Activated naive CD8-positive, alpha-beta T cell treated with anti-CD3 and anti-CD28 coated beads, Interleukin-2, amount 50 U/mL, for 24 hours (primary cell): ENCODE measurements at places on chromosomes 3 and 15.

DNA sequence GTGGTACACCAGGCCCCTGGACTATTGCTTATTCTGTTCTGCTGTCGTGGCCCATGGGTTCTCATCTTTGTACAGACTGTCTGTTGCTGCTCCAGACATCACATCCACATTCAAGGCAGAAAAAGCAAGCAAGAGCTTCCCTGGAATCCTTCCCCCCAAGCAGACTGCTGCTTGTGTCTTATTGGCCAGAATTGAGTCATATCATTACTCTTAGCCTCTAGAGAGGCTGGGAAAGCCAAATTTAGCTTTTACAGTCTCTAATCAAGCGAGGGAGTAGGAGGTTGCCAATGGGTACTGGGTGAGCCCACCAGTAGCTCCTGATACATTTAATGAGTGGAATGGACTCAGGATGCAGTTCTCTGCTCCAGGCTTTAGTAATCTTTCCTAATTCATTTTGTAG lies 39.4 kb downstream of the RAB6B start:
- no peak for DNase-seq
- H3K4me3 ChIP-seq, result no peak overlapping the region
- no peaks in the 10 kb centered on the region for H3K36me3 ChIP-seq
- peaks cover 10% of the 10 kb centered on the region for H3K4me1 ChIP-seq

- no peak for DNase-seq
- no peak overlapping the region for H3K4me3 ChIP-seq
- H3K36me3 ChIP-seq, result peaks cover 4% of the 10 kb centered on the region
- H3K27me3 ChIP-seq, result no peaks in the 10 kb centered on the region
- H3K27ac ChIP-seq, result no peak overlapping the region
Observed at GRCh38 chr15:99331381-99331780, 80.1 kb downstream of the LRRC28 start.

DNA sequence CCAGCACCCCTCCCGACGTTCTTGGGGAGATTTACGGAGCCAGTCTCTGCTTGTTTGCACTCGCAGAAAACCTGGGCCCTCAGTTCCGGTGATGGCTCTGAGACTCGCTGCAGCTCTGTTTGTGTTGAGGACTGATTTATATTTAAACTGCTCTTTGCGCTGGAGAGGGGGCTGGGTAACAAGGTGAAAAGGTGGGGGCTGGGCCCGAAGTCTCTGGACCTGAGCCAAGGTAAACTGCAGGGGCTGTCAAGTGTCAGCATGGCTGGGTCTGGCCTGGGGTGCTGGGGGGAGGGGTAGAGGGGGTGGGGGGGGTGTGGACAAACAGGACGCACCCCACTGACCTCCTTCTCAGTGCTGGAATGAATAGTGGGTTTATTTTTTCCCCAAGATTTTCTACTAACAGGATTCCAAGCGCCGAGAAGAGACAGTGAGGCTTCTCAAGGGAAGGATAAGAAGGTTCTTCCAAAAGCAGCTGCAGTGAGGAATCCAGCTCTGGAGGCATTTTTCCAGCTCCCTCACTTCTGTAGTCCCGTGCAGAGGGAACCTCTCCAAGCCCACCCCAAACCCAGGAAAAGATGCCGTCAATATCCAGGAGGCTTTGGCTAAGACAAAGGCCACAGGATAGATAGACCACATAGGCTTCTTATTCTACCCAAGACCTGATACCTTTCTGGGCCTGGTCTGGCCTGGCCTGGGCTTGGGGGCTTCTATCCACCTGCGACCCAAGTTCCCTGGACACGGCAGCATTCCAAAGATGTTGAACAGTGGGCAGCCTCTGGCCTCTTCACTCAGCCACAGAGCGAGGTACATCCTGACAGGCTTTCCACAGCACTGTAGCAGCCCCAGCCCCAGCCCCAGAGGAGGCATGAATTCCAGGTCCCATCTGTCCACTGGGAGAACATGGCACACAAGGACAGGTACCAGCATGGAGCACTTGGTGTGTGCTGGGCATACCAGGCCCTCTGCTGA lies 938 bp upstream of the SLCO2A1 start:
- no peaks in the 10 kb centered on the region for H3K36me3 ChIP-seq
- H3K27ac ChIP-seq, result no peak overlapping the region
- no peak for DNase-seq
- H3K27me3 ChIP-seq, result peaks cover 38% of the 10 kb centered on the region
- peak overlapping the region; percentile 12 for H3K4me3 ChIP-seq

GRCh38 chr15:29089731-29090616 lies 179.6 kb downstream of the NSMCE3 start:
- H3K36me3 ChIP-seq, result peaks cover 3% of the 10 kb centered on the region
- H3K4me1 ChIP-seq, result peaks cover 22% of the 10 kb centered on the region
- H3K27me3 ChIP-seq, result no peaks in the 10 kb centered on the region
- peak overlapping the region; percentile 57 for H3K4me3 ChIP-seq
- H3K27ac ChIP-seq, result no peak overlapping the region

DNA sequence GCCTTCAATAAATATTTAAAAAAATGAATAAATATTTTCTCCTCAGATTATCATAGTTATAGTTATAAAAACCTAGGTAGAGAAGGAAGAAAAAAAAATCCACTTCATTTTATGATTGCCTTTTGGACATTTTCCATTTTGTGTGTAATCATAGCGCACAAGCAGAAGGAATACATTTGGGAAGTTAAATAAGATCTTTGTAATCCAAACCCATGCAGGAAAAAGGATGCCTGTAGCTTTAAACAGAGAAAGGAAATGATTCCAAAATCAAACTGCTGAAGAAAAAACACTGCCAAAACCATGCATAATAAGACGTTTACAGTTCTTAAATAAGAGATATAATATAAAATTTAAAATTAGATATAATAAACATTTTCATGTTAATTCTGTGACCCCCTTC lies 7.4 kb upstream of the CCDC54 start:
- no peak overlapping the region for H3K27ac ChIP-seq
- no peak for DNase-seq
- peaks cover 2% of the 10 kb centered on the region for H3K4me1 ChIP-seq
- no peaks in the 10 kb centered on the region for H3K36me3 ChIP-seq
- no peak overlapping the region for H3K4me3 ChIP-seq
- peaks cover 1% of the 10 kb centered on the region for H3K27me3 ChIP-seq

- no peak overlapping the region for H3K4me3 ChIP-seq
- no peak overlapping the region for H3K27ac ChIP-seq
- H3K36me3 ChIP-seq, result no peaks in the 10 kb centered on the region
- no peaks in the 10 kb centered on the region for H3K4me1 ChIP-seq
- no peaks in the 10 kb centered on the region for H3K27me3 ChIP-seq
Observed at GRCh38 chr15:47485419-47485818, 231.9 kb upstream of the SEMA6D start.

GRCh38 chr3:51876186-51876585 lies 785 bp upstream of the IQCF5 start:
- no peak overlapping the region for H3K4me3 ChIP-seq
- DNase-seq, result no peak
- H3K36me3 ChIP-seq, result no peaks in the 10 kb centered on the region
- peaks cover 2% of the 10 kb centered on the region for H3K4me1 ChIP-seq

DNA sequence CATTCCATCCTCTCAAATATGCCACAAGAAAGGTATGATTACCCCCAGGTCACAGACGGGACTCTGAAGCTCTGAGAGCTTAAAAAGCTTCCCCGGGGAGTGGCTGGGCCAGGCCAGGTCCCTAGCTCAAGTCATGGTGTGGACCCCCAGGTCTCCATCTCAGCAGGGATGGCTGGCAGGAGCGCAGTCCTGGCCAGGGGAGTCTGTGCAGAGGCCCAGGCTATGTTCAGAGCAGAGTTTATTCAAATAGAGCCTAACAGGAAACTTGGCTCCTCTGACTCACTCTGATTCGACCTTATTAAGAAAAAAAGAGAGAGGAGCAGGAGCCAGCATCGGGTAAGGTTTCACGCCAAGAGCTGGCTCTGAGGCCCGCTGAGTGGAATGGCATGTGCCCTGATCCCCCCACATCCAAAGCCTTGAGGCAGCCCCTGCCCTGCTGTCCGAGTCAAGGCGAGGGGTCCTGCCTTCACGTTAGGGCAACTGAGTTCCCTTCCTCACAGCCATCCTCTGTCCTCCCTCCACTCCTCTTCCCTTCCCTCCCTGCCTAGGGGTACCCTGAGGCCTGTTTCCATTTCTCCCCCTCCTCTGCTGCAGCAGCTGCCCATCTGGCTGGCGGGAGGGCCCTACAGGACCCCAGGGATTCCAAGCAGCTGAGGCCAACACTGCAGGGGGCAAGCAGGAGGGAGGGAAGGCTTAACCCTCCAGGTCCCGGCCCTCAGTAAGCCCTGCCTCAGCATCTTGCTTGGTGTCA lies 1.9 kb upstream of the LOXL1 start:
- peak; percentile 28 for DNase-seq
- peaks cover 4% of the 10 kb centered on the region for H3K27me3 ChIP-seq
- peaks cover 56% of the 10 kb centered on the region for H3K4me1 ChIP-seq
- peak overlapping the region; percentile 79 for H3K27ac ChIP-seq
- H3K4me3 ChIP-seq, result peak overlapping the region; percentile 12

DNA sequence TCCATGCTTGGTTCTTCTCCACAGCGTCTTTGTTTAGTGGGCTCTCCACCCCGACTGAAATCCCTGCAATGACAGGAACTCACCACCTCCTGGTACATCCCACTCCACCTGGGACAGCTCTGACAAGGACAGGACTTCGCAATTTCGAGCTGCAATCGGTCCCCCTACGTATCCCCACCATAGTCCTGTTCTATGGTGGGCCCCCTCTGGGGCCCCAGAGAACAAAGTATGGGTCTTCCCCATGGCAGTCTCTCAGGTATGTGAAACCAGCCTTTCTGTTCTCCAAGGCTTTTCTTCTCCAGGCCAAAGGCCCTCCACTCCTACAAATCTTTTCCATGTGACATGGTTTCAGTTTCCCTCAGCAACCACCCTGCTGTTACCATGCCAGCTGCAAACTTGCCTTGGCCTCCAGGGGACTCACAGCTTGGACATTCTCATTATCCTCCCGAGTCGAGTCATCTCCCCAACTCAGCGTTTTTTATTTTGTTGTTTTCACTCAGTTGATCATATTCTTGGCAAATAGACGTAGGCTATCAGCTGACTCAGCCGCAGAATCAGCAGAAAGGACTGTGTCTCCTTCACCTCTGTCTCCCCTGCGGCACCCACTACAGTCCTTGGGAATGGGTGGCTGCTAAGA lies 233.3 kb downstream of the OPA1 start:
- no peak for DNase-seq
- no peak overlapping the region for H3K4me3 ChIP-seq
- peaks cover 8% of the 10 kb centered on the region for H3K27me3 ChIP-seq
- no peaks in the 10 kb centered on the region for H3K4me1 ChIP-seq
- H3K27ac ChIP-seq, result no peak overlapping the region

- H3K4me3 ChIP-seq, result peak overlapping the region; percentile 64
- H3K27ac ChIP-seq, result no peak overlapping the region
- peaks cover 76% of the 10 kb centered on the region for H3K27me3 ChIP-seq
- peaks cover 21% of the 10 kb centered on the region for H3K4me1 ChIP-seq
- no peaks in the 10 kb centered on the region for H3K36me3 ChIP-seq
- DNase-seq, result peak; percentile 3
Observed at GRCh38 chr3:169146179-169146665, 517.3 kb downstream of the MECOM start.

DNA sequence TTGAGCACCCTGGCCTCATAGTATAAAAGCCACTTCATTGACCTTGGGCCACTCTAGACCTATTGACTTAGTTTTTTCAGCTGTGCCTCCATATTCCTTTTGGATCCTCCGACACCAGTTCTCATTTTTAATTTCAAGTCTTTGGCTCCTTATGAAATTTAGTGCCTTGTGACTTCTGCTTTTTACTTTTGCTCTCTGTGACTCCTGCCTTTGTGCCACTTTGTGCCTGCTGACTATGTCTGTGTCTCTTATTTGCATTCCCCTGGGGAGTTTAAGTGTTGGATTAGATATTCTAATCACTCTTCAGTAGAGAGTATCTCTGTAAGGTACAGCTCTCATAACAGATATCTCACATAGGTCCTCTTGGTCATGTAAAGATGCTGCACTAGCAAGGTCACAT lies 39.6 kb upstream of the GPR149 start:
- H3K36me3 ChIP-seq, result no peaks in the 10 kb centered on the region
- no peak overlapping the region for H3K4me3 ChIP-seq
- H3K27ac ChIP-seq, result no peak overlapping the region
- H3K27me3 ChIP-seq, result peaks cover 4% of the 10 kb centered on the region

DNA sequence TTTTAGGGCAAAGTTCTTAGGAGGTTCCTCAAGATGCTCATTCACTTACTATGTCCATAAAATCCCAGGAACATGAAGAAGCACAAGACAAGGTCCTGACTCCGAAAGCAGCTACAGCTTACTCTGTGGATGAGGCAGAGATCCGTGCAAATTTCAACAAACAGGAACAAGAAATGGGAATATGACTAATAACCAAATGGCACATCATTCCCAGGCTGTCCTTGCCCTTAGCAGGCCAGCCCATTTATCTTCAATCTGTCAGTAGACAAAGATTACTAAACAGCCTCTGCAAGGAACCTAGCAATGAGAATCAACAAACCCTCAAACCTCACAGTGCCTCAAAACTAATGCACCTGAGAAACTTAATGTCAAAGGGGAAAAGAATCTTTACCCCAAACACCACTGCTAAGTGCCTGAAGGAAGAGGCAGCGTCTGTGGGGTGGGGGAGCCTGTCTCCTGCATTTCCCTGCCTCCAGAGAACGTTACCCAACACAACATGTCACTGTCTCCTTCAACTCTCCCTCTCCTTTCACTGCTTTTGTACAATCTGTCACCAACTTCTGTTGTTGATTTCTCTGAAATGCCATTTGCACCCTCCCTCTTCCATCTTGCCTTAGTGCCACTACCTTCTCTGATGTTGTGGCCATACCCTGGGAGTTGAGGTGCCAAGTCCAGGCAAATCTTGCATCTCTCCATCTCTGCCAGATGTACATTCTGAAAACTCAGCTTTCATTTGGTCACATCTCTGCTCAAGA lies 4.8 kb downstream of the TNFAIP8L3 start:
- H3K27ac ChIP-seq, result no peak overlapping the region
- peaks cover 57% of the 10 kb centered on the region for H3K27me3 ChIP-seq
- no peak for DNase-seq
- H3K36me3 ChIP-seq, result no peaks in the 10 kb centered on the region

DNA sequence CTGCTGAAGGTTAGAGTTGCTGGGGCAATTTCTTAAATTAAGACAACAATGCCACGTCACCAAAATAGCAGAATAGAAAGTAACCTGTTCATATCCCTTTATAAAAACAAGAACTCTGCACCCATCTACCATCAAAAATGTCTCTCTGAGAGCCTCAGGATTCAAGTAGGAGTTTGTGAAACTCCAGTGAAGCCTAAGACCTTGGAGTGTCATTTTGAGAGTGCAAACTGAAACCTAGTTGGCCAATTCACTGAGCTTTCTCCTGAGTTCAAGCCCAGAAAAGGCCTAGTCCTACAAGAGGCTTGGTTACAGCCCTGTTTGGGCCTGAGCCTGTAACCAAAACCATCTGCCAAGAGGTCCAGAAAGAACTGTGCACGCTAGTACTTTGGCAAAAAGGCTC lies 335.1 kb downstream of the EFHB start:
- H3K4me1 ChIP-seq, result no peaks in the 10 kb centered on the region
- no peaks in the 10 kb centered on the region for H3K36me3 ChIP-seq
- H3K27me3 ChIP-seq, result peaks cover 2% of the 10 kb centered on the region
- H3K27ac ChIP-seq, result no peak overlapping the region
